GM04503 (cell line): ENCODE measurements at places on chromosomes 6 and 20.

- no peak for DNase-seq
These were observed 2.3 kb downstream of the MANBAL start for GRCh38 chr20:37291724-37292126.

GRCh38 chr6:71393471-71393870 lies 104.9 kb downstream of the OGFRL1 start:
- no peak for DNase-seq

- DNase-seq: no peak
These were observed 14.7 kb downstream of the UQCC2 start for GRCh38 chr6:33696548-33697518.

GRCh38 chr6:62942000-62942399 lies 269.3 kb upstream of the FKBP1C start:
- DNase-seq: no peak

- DNase-seq: no peak
These were observed 134.9 kb upstream of the LRFN2 start for GRCh38 chr6:40722091-40722490.
